ENCODE measurements at places on chromosomes 13 and 19.

- no peak overlapping the region for H3K4me3 ChIP-seq
- no peaks in the 10 kb centered on the region for H3K4me1 ChIP-seq
- H3K27ac ChIP-seq = no peak overlapping the region
These were observed 716.5 kb upstream of the PRR20A start for GRCh38 chr13:56424246-56424645.

DNA sequence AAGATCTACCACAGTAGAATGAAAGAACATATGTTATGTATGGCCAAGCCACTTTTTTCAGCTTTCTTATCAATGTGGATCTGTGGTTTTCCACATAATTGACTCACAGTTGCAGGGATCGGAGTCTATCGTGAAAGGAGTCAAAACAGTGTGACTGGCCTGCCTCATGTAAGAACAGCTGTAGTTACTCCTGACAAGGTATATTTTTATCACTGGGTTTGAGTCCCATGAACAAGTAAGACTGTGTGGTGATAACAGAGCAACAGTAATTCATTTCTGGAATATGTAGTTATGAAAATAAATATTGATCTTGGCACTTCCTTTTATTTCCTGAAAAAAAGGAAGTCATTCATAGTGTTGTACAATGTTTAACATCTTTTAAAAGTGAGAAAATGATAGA is 416.6 kb downstream of the KLF12 start:
- H3K4me1 ChIP-seq = peaks cover 18% of the 10 kb centered on the region
- peak overlapping the region; percentile 2 for H3K27ac ChIP-seq
- no peaks in the 10 kb centered on the region for H3K27me3 ChIP-seq

DNA sequence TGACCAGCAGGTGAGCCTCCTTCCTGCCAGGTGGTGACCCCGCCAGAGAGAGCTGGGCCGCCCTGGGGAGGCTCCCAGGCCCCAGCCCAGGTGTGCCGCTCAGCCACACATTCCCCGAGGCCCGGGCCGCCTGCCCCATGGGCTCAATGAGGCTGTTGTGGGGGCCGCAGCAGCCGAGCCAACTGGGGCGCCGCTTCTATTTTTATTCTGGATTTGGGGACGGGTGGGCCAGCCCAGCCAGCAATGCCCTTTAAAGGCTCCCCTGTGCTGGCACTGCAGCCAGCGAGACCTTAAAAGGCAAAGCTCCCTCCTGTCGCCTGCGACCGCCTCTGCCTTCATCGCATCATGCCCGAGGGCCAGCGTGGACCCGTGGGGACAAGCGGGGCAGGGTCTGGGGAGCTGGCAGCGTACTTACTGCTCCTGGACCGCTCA is 17.7 kb upstream of the CRTC1 start:
- no peaks in the 10 kb centered on the region for H3K4me1 ChIP-seq
- no peaks in the 10 kb centered on the region for H3K27me3 ChIP-seq

DNA sequence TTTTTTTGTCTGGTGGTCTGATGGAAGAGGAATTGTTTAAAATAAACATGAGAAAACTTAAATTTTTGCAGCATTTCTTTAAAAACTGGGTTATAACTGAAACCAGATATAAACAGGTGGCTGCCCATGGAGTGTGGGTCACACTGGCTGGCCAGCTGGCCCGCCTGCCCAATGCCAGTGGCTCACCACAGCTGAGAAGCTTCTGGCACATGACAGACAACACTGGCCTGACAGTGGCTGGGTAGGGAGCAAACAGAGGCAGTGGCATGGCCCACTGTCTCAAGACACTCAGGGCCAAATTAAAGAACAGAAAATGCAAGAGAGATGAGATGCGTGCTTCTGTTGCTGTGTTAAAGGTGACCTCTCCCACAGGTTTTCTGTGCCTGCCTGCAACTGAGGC is 3.1 kb upstream of the SLC35E1 start:
- no peak overlapping the region for H3K4me3 ChIP-seq
- DNase-seq = no peak
- peaks cover 60% of the 10 kb centered on the region for H3K4me1 ChIP-seq
- no peak overlapping the region for H3K27ac ChIP-seq
- H3K36me3 ChIP-seq = peaks cover 56% of the 10 kb centered on the region
